ELR (cell line): ENCODE measurements at places on chromosomes 6 and 20.

DNA sequence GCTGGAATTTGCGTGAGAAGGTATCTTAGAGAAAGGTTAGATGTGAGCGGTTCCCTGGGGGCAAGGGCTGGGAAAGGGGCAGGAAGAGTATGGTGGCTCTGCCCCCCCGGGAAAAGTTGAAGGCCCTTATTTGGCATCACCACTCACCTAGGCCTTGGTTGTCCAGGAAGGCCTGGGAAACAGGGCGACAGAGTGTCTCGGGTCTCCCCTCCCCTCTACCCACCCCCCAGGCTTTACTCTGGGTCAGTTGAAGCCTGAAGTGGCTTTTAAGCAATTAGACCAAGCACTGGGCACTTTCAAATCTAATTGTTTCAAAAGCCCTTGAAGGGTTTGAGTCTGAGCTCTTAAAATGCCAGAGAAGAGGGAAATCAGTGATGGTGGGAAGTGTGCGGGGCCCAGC is 30.2 kb upstream of the FOXP4 start:
- DNase-seq = no peak

GRCh38 chr20:2162823-2163166 is 61.2 kb downstream of the STK35 start:
- no peak for DNase-seq

- peak; percentile 92 for DNase-seq
These were observed 56.5 kb upstream of the CCN2 start for GRCh38 chr6:132007474-132008190.

- no peak for DNase-seq
These were observed 38.5 kb downstream of the PXDC1 start for GRCh38 chr6:3712827-3713665.

DNA sequence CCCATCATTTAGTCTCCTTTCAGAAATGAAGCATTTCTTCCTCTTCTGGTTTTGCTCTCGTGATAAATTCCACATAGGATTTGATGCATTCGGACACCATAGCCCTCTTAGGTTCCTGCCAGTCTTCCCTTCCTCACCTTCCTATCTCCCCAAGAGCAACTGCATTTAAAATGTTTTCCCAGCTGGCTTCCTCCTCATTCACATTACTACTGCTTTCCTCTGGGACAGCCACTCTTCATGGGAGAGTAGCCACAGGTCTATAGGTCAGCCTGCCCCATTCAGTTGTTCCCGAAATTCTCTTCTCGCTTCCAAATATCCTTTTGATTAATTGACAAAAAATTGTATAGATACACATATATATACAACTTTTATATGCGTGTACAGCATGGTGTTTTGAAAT is 214.2 kb upstream of the PDE10A start:
- no peak for DNase-seq

GRCh38 chr6:162580619-162581018 is 146.9 kb downstream of the PRKN start:
- no peak for DNase-seq

DNA sequence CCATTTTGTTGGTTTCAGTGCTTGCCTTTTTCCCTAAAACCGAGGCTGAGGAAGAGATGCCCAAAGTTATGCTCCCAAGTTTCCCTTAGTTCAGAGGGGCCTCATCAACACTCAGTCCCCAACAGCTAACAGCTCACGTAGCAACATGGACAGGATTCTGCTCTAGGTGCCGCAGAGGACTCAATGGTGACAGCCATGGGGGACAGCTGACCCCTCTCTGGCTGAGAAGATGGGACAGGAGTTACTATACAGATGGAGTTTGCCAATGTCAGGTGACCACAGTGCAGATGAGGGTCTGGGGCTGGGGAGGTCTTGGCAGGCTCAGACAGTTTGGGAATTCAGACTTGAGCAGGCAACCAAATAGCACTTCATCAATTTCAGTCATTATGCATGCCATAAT is 67.3 kb downstream of the NPEPL1 start:
- no peak for DNase-seq
